Amniotic epithelial cell (primary cell): ENCODE measurements at places on chromosomes 2 and 18.

- no peak for DNase-seq
These were observed 11.6 kb upstream of the MRPL19 start for GRCh38 chr2:75634945-75635344.

DNA sequence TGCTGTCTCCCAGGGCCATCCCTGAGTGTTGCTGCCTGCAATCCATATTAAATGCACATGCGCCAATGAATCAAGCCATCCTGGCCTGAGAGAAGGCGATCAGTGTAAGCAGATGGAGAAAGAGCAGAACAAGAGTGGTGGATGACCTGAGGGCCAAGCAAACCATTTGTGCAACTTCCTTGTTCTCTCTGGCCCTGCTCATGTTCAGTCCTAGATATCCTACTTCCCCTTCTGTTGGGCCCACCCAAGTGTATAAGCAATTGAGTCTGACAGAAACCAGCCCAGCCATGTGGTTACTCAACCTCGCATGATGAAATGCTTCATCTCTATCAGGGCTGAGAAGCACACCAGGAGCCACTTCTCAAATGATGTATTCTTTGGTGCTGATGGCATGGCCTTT lies 383.1 kb upstream of the ID2 start:
- peak; percentile 94 for DNase-seq

GRCh38 chr2:190344276-190344827 lies 963 bp downstream of the INPP1 start:
- no peak for DNase-seq

GRCh38 chr18:10234912-10235660 lies 219.3 kb upstream of the APCDD1 start:
- peak; percentile 90 for DNase-seq

DNA sequence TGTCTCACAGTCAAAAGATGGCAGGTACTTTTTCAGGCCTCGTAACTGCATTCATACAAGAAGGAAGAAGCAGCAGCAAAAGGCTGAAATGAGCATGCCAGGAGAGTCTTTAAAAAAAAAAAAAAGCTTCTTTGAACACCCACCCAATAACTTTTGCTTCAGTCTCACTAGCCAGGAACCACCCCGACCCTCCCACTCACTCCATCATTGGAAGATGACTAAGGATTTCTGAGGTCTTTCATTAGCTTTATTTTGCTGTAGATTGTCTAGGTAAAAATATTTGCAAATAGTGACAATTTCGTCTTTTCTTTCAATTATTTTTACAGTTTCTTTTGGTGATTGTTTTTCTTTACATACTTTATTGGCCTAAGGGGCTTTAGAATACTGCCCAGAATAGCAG lies 37.9 kb downstream of the RBBP8 start:
- peak; percentile 47 for DNase-seq

DNA sequence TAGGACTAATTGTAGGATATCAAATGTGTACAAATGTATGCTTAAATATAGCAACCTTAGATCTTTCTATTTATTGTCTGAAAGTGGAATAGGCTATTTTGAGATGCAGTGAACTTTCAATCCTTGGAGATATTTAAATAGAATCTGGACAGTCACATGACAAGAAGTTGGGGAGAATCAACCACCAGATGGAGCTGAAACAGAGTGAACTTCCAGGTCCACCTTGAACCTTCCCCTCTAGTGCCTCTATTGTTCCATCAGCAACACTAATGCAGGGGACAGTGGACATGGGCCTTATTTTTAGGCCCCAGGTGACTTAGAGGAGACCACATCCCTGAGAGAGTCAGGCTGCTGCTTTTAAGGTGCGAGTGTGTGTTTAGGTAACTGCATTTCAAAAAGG lies 37.0 kb upstream of the CRIM1 start:
- DNase-seq: peak; percentile 7

DNA sequence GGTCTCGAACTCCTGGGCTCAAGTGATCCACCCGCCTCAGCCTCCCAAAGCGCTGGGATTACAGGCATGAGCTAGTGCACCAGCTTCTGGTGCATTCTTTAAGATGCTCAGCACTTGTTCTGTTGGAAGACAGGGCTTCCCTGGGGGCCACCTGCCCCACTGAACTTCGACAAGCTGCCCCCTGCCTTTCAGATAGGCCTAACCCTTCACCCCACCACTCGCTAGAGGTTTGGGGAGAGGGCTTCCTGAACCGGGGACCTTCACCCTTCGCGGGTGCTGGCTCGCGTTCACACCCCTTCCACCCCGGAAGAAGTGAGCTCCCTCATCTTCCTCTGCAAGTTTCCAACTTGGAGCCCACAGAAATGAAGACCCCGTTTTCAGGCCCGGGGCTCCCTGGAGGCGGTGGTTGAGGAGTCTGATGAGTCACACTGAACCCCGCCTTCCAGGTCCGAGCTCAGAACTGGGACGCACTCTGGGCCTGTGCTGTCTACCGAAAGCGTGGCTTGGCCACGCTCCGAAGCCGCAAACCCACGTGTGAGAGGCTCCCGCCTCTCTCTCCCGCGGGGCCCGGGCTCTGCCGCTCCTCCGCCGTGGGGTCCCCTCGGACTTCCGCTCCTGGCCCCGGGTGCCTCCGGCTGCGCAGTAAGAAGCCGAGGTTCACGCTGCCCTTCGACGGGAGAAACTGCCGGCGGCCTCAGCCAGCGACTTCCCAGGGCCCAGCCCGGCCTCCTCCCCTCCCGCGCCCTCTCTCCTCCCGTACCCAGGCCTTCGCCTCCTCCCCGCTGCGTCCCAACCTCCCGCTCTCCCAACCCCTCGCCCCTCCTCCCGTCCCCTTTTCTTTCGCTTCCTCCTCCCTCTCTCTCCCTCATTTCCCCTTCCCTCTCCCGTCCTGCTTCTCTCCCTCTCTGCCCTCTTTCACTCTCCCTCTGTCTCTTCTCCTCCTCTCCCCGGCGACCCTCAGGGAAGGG lies 47.5 kb upstream of the SP3 start:
- DNase-seq: peak; percentile 79

- peak; percentile 9 for DNase-seq
These were observed 211.1 kb upstream of the GATA6 start for GRCh38 chr18:21958263-21958662.

DNA sequence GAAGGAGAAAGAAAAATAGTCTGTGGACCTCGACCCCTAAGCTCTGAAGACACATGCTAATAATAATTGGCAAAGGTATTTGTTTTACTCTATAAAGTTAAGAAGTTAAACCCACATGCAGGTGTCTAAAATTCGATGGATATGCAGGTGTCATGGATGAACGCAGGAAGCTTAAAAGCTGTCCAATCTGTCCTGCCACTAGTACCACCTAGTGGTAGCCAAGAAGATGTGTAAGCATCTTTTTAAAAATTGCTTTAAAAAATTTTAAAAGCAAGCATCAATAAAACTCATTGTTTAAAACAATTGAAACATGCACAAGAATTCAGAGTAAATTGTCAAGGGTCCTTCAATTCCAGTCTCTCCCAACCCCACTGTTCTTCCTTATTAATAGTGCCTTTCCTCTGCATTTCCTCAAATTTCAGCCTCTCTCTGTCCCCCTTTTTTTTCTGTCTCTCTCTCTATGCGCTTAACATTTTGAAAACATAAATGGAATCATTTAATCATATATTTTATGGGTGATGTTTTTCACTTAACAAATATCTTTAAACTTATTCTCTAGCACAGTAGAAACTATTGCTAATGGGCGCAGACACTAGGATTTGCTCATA lies 30.6 kb upstream of the PPP3R1 start:
- DNase-seq: peak; percentile 52

GRCh38 chr2:174052584-174052976 lies 87.4 kb upstream of the SP3 start:
- DNase-seq: no peak

DNA sequence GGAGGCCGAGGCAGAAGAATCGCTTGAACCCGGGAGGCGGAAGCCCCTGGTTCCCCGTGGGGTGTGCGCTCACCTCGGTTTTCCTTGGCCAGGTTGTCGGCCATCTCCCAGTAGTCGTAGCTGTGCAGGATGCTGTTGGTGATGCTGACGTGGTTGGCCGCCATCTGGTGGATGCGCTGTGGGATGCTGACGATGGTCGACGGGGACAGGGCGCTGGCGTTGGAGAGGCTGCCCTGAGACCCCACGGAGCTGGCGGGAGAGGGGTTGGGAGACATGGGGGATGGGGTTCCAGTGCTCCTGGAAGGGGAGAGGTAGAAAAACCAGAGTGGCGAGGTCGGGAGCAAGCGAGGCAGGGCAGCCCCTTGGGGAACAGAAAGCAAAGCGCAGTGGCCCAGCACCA lies 64.4 kb upstream of the REV1 start:
- no peak for DNase-seq

DNA sequence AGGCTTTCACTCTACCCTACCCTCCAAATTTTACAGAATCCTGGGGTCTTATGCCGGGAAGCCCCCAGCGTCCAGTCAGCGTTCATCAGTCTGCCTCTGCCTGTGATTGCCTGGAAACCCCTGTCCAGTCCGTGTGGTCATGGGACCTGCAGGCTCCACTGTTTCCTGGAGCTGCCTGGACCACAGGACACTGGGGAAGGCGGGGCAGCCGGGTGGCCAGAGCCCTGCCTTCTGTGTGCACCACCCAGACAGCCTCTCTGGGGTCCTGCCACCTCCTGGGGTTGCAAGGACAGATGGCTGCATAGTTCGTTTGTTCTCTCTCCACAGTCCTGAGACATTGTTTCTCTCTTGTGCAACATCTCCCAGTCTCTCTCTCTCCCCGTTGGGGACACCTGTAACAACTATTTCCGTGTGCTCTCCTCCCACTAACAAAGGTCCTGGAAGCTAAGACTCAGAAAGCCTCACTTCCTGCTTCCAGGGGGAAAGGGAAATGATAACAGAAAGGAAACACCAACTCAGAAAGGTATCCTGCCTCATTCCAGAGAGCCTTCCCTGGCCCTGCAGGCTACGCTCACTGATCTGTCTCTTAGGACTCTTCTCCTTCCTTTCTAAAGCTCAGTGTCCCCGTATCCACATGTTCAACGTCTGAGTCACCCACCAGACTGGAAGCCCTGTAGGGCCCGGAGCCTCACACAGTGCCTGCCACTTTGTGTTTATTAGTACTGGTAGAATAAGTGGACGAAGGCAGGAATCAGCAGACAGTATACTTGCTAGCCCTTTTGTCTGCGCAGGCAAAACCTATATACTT lies 192.8 kb upstream of the RAB12 start:
- no peak for DNase-seq

- no peak for DNase-seq
These were observed 17.0 kb downstream of the HNRNPA3 start for GRCh38 chr2:177229442-177230242.

- DNase-seq: no peak
These were observed 55.5 kb downstream of the RIT2 start for GRCh38 chr18:43060020-43060419.

DNA sequence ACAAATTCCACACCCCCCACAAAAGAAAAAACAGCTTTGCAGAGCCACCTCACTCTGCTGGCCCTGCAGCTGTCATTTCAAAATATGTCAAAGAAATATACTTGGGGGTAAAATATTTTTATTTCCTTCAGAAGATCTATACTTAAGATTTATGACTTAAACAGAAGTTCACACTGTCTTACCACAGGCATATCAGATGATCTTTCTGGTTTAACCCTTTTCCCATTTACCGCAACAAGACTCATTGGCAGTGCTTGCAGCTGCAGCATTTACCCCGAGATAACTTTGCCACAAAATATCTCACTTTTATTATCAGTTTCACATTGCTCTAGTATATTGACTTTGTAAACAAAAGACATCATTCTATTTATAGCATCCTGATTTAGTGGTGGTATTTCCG lies 21.6 kb upstream of the SLC35G4 start:
- DNase-seq: no peak

DNA sequence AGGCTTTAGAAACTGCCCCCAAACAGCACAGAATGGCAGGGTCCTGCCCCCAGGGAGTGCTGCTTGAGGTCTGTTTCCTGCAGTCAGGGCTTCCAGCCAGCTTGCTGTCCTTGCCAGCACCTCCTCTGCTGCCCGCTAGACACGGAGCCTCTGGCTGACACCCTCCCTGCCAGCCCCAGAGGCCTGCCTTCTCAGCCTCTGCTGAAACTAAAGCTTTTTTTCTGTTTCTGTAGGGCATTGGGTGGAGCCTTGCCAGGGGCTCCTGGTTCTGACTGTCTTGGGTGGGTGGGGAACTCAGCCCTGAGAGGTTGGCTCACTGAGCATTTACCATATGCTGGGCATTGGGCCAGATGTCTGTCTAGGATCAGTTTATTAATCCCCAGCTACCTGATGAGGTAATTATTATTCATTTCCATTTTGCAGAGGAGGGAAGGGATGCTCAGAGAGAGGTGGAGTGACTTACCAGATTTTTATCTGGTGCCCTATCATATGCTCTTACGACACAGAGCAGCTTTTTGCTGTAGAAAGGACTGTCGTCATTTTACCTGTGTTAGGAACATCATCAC lies 35.4 kb downstream of the INPP4A start:
- DNase-seq: peak; percentile 90

DNA sequence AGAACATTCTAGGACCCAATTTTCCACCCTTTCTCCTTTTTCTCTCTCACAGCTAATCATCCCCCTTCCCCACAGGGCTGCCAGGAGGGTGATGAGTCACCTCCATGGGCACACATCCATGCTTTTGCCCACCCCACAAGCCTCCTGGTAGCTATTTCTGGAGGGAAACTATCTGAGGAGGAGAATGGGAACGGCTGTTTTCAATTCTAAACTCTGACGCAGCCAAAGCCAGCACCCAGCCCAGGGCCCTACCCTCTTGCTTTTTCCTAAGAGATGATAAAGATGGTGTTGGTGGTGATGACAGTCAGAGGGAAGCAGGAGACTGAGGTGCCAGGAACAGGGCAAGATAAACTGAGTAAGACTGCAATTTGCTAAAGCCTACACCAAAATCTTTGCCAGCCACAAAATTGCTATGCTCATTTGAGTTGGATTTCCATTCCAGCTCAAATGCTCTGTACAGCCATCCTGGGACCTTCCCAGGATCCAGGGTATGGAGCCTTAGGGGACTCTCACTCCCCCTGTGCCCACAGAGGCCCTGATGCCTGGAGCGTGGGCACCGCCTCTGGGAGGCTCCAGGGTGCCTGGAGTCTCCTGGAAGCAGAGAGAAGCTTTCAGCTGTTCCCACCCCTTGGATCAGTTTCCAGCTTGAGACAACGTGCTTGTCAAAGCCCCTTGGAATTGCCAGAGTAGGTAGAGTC lies 62.0 kb upstream of the FZD7 start:
- DNase-seq: peak; percentile 60

- no peak for DNase-seq
These were observed 149.4 kb upstream of the SLC1A4 start for GRCh38 chr2:64839844-64840243.

- no peak for DNase-seq
These were observed 286.6 kb downstream of the DPP10 start for GRCh38 chr2:114729026-114729425.

- peak; percentile 75 for DNase-seq
These were observed 47.2 kb downstream of the SMAD4 start for GRCh38 chr18:51077217-51077616.

- DNase-seq: no peak
These were observed 55.2 kb downstream of the BCL11A start for GRCh38 chr2:60498127-60498815.

GRCh38 chr2:71609958-71610357 lies 156.6 kb downstream of the DYSF start:
- peak; percentile 17 for DNase-seq

GRCh38 chr18:77369644-77370043 lies 120.0 kb downstream of the GALR1 start:
- DNase-seq: peak; percentile 2

GRCh38 chr2:1915746-1916145 lies 171.4 kb upstream of the PXDN start:
- DNase-seq: no peak
